ENCODE measurements at places on chromosomes 5 and 9. TPM values are rescaled to one million over a fixed set of nuclear protein-coding genes. Genes with fewer than 3 reads are reported as not detected.

Gene UBE2R2
- 48.9 TPM for polyA plus RNA-seq

GRCh38 chr5:165576678-165577275 is 2071.4 kb downstream of the MAT2B start:
- no peaks in the 10 kb centered on the region for H3K4me1 ChIP-seq
- no peak for DNase-seq
- no peaks in the 10 kb centered on the region for H3K36me3 ChIP-seq
- H3K27ac ChIP-seq, result no peak overlapping the region
- H3K4me3 ChIP-seq, result no peak overlapping the region

- H3K4me3 ChIP-seq, result no peak overlapping the region
- no peaks in the 10 kb centered on the region for H3K27me3 ChIP-seq
- H3K36me3 ChIP-seq, result no peaks in the 10 kb centered on the region
- H3K27ac ChIP-seq, result no peak overlapping the region
- no peaks in the 10 kb centered on the region for H3K4me1 ChIP-seq
Observed at GRCh38 chr5:137199966-137200365, 299.2 kb downstream of the SPOCK1 start.

DNA sequence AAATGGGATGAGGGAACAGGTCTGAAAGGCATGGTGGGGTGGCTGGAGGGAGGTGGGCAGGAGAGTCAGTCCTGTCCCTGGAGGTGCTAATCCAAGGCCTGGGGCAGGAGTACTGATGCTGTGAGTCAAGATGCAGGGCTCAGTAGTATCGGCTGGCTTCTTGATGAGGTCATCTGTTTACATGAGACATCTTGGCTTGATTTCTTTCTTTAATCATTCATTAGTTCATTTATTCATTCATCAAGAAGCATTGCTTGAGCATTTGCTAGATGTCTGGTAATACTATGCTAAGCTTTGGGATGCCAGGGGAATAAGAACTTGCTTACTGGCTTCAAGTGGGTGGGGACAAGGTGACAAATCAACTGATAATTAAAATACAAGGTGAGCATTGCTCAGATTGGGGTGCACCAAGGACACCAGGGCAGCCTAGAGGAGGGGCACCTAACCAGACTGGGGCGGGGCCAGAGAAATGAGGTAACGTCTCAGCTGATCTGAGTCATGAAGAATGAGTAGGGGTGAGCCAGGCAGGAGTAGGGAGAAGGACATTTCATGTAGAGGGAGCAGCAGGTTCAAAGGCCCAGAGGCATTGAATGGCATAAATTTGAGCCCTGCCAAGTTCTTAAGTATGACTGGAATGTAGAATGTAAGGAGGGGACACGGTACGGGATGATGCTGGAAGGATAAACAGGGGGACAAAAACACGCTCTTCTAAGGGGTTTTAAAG is 88.8 kb downstream of the EGFLAM start:
- no peaks in the 10 kb centered on the region for H3K36me3 ChIP-seq
- H3K4me3 ChIP-seq, result no peak overlapping the region
- no peaks in the 10 kb centered on the region for H3K4me1 ChIP-seq
- DNase-seq, result no peak
- H3K27me3 ChIP-seq, result no peaks in the 10 kb centered on the region

DNA sequence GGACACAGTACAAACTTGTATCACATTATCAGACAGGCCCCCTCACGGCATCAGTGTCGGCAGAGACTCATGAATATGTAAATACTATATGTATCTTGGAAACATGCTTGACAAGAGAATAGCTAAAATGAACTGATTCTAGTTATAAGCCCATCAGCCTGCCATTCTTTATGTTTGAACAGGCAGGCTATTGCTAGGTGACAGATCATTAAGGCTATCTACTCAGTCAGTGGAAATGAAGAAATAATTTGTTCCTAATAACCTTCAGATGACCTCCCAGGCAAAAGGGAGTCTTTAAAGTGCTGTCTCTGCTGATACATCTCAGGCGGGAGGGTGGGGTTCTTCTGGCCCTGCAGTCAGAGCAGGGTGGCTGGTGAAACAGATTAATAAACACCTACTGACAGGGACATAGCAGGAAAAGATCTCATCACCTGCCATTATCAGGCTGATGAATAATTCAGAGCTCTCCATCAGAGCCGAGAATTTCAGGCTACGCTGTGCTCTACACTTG is 394.2 kb downstream of the RASEF start:
- H3K27me3 ChIP-seq, result no peaks in the 10 kb centered on the region
- no peaks in the 10 kb centered on the region for H3K4me1 ChIP-seq
- H3K4me3 ChIP-seq, result no peak overlapping the region
- DNase-seq, result no peak
- H3K36me3 ChIP-seq, result no peaks in the 10 kb centered on the region
- no peak overlapping the region for H3K27ac ChIP-seq

Data from large intestine (tissue), 12 donors.